ENCODE measurements at places on chromosomes 6 and 20.

- no peak for DNase-seq
Observed at GRCh38 chr20:25454153-25454900, 46.9 kb downstream of the GINS1 start.

DNA sequence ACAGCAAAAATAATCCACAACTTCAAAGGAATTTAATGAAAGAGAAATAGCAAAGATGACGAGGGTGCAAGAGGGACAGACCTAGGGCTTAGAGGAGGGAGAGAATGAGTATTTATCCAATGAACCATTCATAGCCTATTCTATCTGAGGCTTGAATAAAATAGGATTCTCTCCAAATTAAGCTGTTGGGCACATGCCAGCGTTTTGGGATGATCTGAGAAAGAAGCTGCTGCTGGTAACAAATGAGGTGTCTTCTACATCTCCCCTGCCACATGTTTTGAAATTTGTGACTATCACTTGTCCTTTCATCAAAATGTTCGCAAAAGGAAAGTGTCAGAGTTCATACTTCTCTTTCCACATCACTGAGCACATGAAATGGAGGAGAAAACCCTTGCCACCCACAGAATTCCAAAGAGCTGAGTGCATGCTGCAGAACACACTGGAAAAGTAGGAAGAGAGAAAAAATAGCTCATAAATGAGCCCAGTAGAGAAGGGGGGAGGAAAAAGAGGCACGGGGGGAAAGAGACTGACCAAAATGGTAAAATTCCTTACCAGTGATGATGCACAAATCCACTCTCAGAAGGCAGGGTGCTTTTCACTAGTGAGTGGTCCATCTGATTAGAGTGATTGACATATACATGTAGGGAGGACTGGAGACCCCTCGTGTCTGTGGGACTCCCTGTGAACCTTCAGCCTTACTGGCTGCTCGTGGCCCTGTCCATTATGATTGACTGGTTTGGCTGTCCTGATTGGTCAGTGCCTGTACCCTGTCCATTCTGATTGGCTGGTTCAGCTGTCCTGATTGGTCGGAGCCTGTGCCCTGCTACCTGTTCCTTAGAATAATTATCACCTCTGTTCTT lies 180.5 kb downstream of the OGFRL1 start:
- no peak for DNase-seq

DNA sequence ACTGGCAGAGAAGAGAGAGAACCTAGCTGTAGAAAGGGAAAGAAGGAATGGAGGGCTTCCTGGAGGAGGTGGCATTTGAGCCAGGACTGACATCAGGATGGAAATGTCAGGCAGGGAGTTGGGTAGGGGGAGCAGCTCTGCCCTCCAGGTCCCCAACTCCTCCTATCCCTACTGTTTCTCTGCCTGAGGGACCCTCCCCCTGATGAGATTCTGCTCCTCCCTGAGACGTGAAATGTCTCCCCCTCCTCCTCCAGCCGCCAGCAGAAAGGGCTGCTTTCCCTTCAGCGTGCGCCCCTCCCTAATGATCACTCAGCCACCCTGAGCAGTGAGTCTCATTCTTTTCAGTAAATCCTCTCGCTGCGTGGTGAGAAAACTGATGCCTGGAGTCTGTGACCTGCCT lies 40.6 kb downstream of the HLA-DPB1 start:
- DNase-seq, result no peak

- no peak for DNase-seq
Observed at GRCh38 chr6:41821266-41821665, 33.8 kb downstream of the TOMM6 start.

- no peak for DNase-seq
Observed at GRCh38 chr6:116059713-116060571, 749 bp downstream of the FRK start.

- peak; percentile 56 for DNase-seq
Observed at GRCh38 chr6:18990059-18990978, 603.2 kb downstream of the RNF144B start.

GRCh38 chr6:39260456-39260855 lies 31.2 kb upstream of the KCNK5 start:
- DNase-seq, result no peak

Data from stimulated activated CD4-positive, alpha-beta T cell treated with anti-CD3 and anti-CD28 coated beads, Interleukin-2, amount 100 ng/mL, for 24 hours (primary cell).